ENCODE measurements at places on chromosomes 6 and 20.

DNA sequence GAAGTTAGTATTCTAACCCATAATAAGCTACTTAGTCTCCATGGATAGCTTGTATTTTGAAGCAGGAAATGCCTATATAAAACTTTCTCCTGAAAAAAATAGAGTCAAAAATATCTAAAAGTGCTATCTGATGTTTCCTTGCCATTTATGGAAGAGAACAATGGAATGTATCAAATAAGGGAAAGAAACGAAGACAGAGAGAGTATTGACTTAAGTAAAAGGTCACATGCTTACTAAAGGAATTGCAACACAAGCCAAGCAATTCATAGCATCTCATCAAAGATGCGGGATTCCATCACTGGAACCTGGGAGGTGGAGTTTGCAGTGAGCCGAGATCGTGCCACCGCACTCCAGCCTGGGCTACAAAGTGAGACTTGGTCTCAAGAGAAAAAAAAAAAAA is 112.9 kb upstream of the DTNBP1 start:
- H3K27me3 ChIP-seq = no peaks in the 10 kb centered on the region
- no peaks in the 10 kb centered on the region for H3K4me1 ChIP-seq
- H3K4me3 ChIP-seq = no peak overlapping the region
- DNase-seq = no peak
- no peak overlapping the region for H3K27ac ChIP-seq

- DNase-seq = no peak
- no peaks in the 10 kb centered on the region for H3K27me3 ChIP-seq
- H3K4me3 ChIP-seq = no peak overlapping the region
- H3K36me3 ChIP-seq = no peaks in the 10 kb centered on the region
Observed at GRCh38 chr6:118080547-118080946, 173.5 kb downstream of the SLC35F1 start.

- no peak overlapping the region for H3K27ac ChIP-seq
- DNase-seq = no peak
- no peaks in the 10 kb centered on the region for H3K36me3 ChIP-seq
- peaks cover 8% of the 10 kb centered on the region for H3K27me3 ChIP-seq
- no peak overlapping the region for H3K4me3 ChIP-seq
Observed at GRCh38 chr20:56828402-56828801, 199.3 kb downstream of the TFAP2C start.

GRCh38 chr6:10309457-10310329 is 105.2 kb downstream of the TFAP2A start:
- no peak overlapping the region for H3K27ac ChIP-seq
- H3K36me3 ChIP-seq = no peaks in the 10 kb centered on the region
- H3K4me1 ChIP-seq = no peaks in the 10 kb centered on the region
- DNase-seq = no peak

DNA sequence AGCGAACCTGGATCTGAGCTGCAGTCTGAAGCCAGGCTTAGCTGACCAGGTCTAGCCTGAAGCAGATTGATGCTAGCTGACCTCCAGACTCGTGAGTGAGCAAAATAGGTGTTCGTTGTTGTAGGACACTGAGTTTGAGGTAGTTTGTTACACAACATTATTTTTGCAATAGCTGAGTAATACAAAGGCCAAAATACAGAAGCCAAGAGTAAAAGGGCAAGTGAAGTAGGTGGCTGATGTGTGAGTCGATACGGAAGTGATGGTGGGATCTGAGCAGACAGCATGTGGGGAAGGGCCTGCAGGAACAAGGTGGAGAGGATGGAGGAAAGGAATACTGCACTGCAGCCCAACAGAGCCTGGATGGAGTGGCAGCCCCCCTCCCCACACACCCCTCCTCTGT is 8.5 kb upstream of the SPATS1 start:
- no peak overlapping the region for H3K4me3 ChIP-seq
- H3K36me3 ChIP-seq = no peaks in the 10 kb centered on the region
- no peak for DNase-seq
- H3K27ac ChIP-seq = no peak overlapping the region
- H3K4me1 ChIP-seq = no peaks in the 10 kb centered on the region
- no peaks in the 10 kb centered on the region for H3K27me3 ChIP-seq

DNA sequence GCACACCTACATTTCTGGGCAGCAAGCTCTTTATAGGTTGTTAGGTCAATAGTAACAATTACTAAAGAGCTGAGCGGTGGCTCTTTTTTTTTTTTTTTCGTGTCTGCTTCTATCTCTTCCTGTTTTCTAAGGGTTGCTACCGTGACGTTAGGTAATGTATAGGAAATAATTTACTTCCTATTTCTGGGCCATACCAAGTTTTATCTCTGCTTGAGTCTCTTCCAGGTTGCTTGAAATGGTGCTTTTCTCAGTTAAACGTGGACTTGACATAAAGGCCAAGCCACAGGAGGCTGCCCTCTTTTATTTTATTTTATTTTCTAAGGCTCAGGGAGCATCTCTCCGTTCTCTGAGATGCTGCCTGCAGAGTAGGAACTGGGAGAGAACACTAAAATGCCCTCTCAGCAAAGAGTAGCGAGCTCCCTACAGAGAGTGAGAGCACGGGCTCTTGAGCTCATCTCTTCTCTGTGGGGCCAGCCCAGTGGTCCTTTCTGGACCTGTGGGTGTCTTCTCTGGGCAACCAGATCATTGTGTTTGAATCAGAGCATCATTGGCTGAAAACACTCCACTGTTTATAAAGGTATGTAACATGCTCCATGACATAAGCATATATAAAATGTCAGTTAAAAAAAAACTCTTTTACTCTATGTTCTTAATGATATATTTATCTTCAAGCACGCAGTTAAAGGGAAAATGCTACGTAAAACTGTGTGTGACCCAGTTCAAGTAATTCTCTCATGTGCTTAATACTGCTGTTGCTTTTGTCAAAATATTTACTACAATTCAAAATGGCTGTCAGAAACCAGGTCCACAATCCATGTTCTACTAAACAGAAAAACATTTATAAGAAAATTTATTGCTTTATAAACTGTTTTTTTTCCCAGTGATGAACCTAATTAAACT is at the start of gene ZNF831:
Gene ZNF831, plus strand, starts transcription at position 191 of the 900 bp plus-strand sequence. CDS start 27,199 bp downstream, outside the sequence.
- H3K27ac ChIP-seq = peak within 1 kb of the TSS; percentile 94
- DNase-seq = peak; percentile 77
- H3K4me1 ChIP-seq = peaks cover 74% of the 10 kb centered on the region
- H3K4me3 ChIP-seq = peak within 1 kb of the TSS; percentile 77

DNA sequence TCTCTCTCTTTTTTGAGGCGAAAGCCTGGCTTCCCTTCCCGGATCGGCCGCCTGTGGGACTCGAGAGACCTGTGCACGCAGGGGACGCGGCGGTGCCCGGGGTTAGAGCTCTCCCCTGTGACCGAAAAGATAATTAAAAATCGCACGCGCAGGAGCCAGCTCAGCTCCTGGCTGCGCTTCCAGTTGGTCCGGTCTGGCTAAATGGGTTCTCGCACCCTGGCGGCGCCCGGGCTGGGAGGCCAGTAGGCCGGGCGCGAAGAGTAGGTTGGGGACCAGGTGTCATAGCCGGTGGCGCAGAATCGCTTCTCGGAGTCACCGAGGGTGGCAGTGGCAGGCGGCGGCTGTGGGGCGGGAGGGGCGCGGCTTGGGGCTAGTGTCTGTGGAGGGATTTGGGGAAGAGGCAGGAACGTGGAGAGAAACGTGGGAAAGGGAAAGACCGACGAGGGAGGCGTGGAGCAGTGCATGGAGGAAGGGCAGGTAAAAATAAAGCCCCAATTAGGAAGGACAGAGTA is 41.9 kb upstream of the SUPT3H start:
- no peaks in the 10 kb centered on the region for H3K36me3 ChIP-seq
- H3K27ac ChIP-seq = no peak overlapping the region
- no peak overlapping the region for H3K4me3 ChIP-seq
